C1 segment of cervical spinal cord (tissue), 14 donors: ENCODE measurements at places on chromosomes 6 and 20.

DNA sequence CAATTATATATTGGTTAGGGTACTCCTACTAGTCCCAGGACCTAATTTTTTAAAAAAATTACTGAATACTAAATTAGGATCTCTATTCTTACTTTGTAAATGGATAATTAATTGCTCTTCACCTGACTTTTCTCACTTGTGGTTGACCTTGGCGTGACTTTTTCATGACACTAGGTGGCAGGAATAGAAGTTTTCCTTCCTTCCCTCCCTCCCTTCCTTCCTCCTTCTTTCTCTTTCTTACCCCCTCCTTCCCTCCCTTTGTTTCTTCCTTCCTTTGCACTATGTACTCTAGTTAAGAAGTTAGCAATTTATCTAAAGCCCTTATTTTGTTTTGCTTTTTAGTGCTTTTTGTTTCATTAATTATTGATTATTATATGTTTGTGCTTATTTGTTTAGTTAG, 20.4 kb upstream of the HBS1L start:
- no peak for DNase-seq

- no peak for DNase-seq
Measured at GRCh38 chr6:72595812-72596211, 26.1 kb upstream of the KCNQ5 start.

GRCh38 chr20:13336308-13337089, 115.4 kb downstream of the ISM1 start:
- DNase-seq, result no peak

- DNase-seq, result peak; percentile 13
Measured at GRCh38 chr6:17032988-17033634, 68.7 kb upstream of the STMND1 start.

DNA sequence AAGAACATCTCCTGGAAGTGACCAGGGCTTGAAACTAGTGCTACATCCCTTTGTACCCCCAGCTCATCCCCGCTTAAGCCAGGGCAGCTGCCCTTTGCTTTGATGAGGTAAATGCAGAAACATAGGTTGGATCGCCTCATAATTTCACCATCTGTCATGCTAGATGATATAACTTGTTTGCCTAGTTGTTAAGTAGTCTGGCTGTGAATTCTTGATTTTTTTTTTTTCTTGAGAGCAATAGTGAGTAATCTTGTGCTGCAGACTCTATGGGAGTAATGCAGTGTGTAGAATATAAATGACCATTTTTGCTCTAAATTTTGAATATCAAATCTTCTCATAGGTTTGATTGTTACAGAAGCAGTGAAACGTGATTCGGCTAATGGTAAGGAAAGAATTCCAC, 4.1 kb downstream of the TRDN start:
- DNase-seq, result no peak

GRCh38 chr6:166952567-166953486, 3.5 kb downstream of the RNASET2 start:
- DNase-seq, result no peak

- DNase-seq, result no peak
Measured at GRCh38 chr20:24590178-24590982, 121.0 kb downstream of the SYNDIG1 start.

GRCh38 chr6:106844930-106845329, 129.6 kb downstream of the CD24 start:
- DNase-seq, result no peak

DNA sequence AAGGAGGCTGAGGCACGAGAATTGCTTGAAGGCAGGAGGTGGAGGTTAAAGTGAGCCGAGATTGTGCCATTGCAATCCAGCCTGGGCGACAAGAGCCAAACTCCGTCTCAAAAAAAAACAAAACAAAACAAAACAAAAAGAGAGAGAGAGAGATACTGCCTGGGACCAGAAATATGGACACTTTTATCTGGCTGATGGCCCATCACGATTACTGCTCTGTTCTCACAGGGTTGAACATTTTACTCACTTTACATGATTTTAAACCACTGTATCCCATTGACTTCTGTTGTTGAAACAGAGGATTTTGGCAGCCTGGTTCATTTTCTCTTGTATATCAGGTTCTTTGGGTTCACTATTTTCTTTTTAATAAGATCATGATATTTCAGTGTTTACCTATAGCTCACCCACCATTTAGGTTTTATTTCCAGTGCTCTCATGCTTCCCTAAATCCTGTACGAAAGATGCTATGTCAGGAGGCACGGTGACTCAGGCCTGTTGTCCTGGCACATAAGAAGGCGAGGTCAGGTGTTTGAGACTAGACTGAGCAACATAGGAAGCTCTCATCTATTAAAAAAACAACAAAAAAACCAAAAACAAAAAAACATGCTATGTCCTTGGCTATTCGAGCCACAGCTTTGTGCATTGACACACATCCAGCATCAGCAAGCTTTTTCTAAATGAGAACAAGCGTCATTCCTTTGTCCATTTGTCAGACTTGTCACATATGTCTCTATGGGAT, 34.5 kb upstream of the RREB1 start:
- no peak for DNase-seq

GRCh38 chr20:12068121-12068520, 150.4 kb downstream of the BTBD3 start:
- no peak for DNase-seq

- DNase-seq, result no peak
Measured at GRCh38 chr20:63566395-63567135, 7.5 kb downstream of the HELZ2 start.

DNA sequence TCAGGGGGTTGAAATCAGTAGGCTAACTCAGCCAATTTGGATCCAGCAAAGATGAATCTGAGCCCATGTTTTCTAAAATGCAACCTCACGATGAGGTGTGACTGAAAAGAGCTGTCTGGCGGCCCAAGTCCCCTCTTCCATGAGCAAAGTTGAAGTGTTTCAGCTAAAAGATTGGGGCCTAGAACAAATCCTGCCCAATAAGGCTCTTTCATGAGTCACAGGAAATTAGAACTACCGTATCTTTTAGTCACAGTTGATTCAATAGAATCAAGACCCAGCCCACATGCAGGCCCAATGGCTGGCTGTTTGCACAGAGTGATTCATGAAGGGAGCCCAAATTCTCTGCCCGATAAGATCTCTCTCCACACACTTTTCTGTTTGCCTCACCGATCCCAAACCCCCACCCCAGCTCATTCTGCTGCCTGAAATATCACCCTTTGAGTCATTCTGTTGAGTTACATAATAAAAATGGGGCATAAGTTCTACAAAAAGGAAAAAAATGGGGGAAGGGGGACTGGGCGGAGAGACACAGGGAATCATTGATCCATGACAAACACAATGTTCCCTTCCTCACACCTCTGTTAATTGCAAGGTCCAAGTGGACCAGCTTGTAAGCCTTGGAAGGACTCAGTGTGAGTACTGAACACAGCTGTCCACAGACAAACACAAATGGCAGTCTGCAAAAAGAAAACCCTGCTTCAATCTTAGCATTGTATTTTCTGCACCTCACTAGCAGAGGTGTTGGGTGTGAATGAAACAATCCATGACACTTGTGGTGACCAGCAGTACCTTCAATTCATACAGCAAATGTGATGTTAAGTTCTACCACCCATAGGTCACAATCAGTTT, 13.8 kb downstream of the FOXQ1 start:
- no peak for DNase-seq

DNA sequence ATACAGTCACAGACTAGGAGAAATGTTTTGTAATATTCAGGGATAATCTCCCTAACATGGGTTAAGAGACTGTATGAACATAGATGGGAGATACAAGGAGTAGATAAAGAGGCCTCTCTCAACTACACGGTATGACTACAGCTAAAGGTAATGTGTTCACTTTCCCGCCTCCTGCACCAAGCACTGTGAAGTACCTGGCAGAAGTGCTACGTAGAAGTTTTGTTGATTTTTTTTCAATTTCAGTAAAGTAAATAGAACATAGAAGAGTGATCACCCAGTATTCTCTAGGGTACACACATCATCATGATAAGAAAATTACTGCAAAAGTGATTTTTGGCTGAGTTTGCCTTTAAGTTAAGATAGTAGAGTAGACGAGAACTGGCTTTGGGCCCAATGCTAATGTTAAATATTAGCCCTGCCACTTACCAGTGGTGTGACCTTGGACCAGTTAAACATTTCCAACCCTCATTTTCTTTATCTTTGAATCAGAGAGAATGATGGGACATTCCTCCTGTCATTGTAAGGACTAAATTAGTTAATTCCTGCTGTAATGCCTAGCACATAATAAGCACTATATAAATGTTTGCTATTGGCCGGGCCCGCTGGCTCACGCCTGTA, 183.6 kb downstream of the COL9A1 start:
- DNase-seq, result no peak

DNA sequence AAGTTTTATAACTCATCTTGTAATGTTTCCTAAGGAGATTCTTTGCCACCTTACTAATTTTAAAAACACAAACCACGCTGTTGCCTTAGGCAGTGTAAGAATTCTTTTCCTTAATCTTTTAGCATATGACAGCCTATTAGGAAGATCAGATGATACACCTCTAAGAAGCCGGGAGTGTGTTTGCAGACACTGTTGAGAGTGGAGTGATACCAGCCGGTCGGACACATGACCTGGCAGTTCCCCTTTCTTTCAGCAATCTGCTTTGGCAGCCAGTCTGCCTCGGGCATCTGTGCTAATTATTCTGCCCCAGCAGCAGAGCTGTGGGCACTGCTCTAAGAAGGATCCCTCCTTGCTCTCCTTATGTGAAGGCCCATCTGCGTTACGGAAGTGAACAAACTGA, 50.9 kb downstream of the PLCB4 start:
- DNase-seq, result peak; percentile 33

- DNase-seq, result no peak
Measured at GRCh38 chr6:7518877-7519276, 22.6 kb upstream of the DSP start.

DNA sequence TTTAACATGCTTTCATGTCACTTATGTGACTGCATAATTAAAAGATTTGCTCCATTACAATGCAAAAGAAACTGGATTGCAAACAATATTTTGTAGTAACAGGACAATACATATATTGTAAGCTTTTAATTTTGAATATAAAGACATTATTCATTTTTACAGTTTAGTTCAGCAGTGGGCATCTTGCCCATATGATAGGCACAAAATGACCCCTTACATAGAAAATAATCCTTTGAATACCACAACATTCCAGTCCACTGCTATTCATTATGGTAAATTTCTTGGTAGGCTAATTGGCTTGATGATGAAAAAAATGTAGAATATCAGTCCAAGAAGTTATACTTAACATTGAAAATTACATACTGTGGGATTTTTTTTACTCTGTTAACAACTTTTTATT, 74.1 kb upstream of the LAMA2 start:
- DNase-seq, result no peak

DNA sequence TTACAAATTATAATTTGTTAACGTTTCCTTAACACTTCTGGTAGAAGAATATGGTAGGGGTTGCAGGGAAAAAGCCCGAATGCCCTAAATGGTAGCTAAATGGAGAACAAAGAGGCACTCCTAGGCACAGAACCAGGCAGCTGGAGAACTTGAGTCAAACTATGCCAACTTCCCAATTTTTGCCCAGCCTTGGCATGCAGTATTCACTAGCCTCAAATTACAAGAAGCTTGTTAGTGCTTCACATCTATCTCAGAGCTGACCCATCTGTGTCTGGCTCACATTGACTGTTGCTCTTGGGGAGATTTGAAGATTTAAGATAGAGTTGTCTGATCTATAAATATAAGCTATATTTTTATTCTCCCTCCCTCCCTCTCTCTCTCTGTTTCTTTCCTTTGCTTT, 19.4 kb upstream of the LRFN2 start:
- no peak for DNase-seq

DNA sequence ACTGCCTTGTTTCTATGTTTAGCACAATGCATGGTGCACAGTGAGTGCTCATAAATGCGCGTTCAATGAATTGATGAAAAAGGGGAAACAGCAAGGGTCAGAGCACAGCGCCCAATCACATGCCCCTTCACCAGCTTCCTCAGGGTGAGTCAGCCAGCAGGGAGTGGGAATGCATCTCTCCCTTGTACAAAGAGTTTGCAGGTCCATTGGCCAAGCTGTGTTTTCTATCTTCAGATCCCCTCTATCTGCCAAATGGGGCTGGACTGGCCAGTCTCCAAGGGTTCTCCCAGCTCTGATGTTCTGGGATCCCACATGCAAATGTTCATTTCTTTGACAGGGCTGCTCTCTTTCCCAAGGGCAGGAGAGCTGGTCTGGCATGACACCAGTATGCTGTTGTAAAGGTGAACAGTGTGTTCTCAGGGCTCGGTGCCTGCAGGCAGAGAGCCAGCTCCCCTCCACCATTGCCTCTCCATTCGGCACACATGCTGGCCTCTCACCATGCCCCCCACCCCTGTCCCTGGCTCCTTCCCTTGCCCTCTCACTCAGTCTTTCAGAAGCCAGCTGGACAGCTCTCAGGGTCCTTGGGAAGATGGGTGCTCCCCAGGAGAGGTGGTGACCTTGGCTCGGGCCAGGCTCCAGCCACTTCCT, 25.0 kb downstream of the ANGPT4 start:
- no peak for DNase-seq

GRCh38 chr6:33695451-33695887, 16.0 kb downstream of the UQCC2 start:
- DNase-seq, result no peak

GRCh38 chr20:63258781-63259180, 4.5 kb upstream of the NKAIN4 start:
- DNase-seq, result no peak

DNA sequence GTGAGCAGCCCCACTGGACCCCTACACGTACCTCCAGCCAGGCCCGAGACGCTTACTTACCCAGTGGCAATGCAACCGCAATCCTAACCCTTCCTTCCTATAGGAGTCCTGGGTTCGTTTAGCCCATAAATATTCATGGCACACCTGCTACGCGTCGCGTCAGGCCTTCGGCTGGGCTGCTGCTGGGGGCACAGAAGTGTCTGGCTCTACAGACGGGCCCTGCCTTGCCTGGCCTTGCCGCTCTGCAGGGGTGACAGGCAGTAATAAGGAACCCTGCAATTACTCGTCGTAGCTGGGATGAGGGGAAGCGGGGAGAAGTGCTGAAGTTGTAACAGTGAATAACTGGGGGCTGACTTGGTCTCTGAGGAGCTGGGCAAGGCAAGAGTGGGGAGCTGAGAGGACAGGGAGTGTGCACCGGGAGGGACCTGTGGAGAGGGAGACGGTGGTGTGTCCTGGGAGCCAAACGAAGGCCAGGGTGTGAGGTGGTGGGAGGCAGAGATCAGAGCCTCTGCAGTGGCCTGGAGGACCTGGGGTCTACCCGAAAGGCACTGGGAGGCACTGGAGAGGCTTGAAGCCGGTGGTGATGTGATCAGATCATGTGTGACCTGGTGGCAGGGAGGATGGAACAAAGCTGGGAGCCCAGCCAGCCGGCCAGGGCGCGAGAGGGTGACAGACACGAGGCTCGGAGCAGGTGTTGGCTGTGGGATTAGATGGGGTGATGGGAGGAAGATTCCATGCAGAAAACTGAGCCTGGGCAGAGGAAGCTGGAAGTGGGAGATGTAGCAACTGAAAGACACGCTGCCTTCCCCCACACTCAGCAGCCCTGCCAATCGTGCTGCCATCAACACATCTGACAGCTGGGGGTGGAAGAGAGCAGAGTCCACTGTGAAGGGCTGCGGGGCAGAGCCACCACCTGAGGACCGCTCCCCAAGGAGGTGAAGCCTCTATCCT, 36.4 kb downstream of the PSMG4 start:
- DNase-seq, result peak; percentile 39
